Activated CD4-positive, CD25-positive, alpha-beta regulatory T cell treated with anti-CD3 and anti-CD28 coated beads, Interleukin-2, amount 50 U/mL, for 24 hours (primary cell): ENCODE measurements at places on chromosomes 16 and 17.

GRCh38 chr16:25366078-25366477, 108.4 kb upstream of the ZKSCAN2 start:
- no peak for ATAC-seq

DNA sequence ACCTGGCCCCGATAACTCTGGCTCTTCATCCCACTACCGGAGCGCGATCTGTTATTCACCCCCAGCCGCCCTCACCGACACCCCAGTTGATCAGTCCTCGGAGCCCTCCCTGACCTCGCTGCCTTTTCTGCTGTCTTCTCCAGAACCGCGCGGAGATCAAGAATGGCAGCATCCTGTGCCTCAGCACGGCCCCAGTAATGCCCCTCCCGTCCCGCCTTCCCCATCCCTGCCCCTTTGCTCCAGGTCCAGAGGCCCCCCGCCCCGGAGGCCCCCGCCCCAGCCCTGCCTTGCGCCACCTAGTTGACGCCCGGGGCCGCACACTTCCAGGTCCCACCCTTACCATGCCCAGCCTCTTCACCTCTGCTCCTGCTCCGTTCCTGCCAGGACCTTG, 872 bp downstream of the ELMO3 start:
- ATAC-seq, result no peak

DNA sequence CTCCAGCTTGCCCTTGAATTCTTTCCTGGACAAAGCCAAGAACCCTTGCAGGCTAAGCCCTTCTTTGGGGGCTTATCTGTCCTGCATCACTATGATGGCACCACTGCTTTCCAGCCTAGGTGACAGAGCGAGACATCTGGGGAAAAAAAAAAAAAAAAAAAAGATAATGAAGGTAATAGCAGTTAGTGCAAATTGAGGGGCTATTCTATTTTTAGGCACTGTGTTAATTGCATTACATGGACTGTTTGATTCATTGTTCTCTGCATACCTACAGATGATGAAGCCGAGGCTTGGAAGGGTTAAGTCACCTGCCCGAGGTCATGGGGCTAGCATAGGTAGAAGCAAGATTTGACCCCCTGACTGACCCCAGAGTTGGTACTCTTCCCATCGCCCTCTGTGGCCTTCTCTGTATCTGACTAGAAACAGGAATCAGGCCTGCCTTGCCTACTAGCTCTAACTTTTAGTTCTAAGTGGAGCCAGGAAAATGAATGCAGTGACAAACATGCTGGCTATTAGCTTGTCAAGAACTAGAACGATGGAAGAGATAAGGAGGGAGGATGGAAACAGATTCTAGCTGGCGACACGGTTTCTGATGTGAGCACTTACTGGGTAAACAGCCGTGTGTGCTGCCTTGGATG, 312.1 kb downstream of the SNX29 start:
- ATAC-seq, result no peak

DNA sequence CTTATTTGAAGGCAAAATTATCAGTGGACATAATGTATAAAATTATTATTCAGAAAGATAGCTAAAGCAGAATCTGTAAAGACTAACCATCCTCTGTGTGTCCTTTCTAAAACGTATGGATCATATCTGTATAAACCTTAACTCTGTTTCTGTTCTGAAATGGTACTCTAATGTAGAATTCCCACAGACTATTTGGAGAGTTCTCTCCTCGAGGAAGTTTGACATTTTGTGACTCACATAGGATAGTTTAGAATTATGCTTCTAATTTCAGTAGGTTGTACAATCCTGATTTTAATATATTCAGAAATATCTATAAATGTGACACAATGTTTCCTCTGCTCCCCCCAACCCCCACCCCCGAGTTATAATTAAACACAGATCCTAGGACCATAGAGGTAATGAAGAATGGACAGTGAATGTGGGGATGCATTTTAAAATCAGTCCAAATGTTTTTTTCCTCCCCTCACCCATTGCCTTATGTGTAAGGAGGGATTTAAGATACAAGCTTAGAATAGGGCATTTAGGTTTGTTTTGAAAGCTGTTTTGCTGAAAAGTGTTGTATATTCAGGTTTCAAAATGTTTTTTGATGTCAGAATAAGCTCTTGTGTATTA, 66.8 kb downstream of the BCAS3 start:
- ATAC-seq, result no peak

GRCh38 chr17:44781551-44782325, 22.9 kb downstream of the ADAM11 start:
- no peak for ATAC-seq

GRCh38 chr17:32335687-32336086, 6.3 kb downstream of the C17orf75 start:
- ATAC-seq, result no peak

DNA sequence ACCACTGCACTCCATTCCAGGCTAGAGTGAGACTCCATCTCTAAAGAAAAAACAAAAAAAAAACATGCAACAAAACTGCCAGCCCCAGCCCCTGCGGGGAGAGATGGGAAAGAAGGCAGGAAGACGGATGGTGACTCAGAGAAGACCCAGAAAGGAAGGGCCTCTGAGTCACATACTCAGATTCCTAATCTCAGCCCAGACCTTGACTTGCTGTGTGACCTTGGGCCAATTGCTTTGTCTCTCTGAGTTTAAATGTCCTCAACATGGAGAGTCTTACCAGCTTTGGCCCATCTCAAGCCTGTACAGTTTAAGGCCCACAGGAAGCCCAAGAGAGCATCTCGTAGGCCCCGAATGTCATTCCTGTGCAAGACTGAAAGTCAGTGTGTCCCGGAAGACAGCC, 86.5 kb upstream of the LHX1 start:
- ATAC-seq, result no peak

DNA sequence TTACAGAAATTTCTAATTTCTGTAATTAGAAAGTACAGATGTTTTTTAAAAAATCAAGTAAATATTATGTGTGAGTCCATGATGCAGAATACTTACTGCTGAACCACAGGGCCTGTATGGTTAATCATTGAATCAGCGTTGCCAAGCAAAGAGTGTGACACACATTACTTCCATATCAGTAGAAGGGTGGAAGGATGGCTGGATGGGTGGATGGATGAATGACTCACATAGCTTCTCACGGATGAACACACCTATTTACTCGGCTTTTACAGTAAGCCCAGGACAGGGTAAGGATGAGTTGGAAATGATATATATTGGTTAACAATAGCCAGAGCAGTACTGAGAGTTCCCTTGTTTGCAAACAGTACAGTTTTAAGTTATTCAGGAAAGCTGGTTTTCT, 495.9 kb upstream of the RBFOX1 start:
- ATAC-seq, result no peak

- no peak for ATAC-seq
Observed at GRCh38 chr17:6712058-6712853, 913 bp downstream of the SLC13A5 start.

DNA sequence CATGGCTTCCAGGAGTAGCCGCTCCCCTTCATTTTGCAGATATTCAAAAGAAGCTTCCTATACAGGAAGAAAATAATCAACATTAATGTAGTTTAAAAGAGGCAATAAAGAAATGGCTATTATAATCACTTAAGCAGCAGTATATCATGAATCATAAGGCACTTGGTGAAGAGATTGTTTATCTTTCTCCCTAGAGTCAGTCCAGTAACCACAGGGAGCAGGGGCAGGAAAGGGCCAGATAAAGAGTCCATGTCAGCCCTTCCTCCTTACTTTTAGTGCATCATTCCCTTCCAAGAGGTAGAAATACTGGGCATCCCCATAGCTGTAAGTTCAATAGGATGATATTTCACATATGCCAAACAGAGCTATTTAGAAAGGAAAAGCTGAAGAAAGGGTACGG, 184.6 kb upstream of the C17orf78 start:
- no peak for ATAC-seq

DNA sequence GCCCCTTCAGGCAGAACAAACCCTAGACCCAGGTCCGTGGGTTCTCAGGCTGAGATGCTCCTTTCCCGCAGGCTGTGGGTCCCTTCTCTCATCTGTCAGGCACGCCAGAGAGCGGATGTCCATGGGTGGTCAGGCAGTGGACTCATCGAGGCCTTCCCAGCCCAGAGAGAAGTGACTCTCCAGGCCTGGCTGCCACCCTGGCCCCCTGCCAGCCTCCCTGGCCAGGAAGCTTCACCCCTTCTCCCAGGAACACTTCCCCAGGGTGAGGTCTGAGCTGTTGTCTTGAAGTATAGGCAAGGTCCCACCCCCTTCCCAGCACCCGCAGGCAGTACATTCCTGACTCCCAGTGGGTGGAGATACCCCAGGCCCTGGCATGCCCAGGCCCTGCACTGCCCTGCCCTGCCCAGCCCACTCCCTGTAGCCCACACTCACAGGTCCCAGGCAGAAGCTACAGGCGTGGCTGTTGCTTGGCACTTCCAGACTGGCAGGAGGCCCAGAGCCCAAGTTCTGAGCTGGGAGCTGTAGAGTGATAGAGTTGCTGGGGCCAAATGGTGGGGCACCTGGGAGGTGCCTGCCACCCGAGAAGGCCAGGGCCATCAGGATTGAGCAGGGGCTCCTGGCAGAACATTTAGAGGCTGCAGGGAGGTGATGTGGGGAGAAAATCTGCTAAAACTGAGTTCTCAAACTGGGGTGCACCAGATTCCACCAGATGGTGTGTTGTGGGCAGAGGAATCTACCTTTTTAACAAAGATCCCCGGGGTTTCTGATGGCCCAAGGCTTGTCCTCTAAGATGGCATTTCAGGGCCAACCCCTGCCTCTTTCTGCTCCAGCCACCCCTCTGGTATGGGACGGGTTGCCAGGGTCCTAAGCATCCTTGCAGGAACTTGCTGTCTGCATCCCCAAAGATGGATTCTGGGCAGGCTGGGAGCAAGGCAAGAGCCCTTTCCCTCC, 6.7 kb downstream of the ITGA3 start:
- no peak for ATAC-seq

DNA sequence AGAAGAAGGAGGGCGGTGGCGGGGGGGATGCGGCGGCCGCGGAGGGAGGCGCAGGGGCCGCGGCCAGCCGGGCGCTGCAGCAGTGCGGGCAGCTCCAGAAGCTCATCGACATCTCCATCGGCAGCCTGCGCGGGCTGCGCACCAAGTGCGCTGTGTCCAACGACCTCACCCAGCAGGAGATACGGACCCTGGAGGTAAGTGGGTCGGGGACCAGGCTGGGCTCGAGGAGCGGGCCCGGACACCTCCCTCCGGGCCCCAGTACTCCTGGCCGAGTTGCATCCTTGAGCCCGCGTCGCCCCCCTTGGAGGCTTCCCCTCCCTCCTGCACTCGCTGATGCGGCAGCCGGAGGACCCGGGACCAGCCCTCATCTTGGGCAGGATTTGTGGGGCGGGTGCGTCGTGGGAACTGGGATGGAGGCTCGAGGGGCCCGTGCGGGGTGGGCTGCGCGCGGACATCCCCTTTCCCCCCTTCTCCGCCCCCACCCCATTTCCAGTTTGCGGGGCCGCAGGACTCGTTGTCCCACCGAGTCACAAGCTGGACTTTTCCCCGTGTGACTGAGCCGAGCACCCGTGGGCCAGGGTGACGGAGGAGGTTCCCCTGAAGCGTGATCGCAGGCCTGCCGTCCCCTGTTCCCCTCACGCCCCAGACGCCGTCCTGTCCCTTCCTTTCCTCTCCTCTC, 572 bp downstream of the KSR1 start:
- no peak for ATAC-seq

- ATAC-seq, result no peak
Observed at GRCh38 chr16:10168258-10168657, 14.0 kb downstream of the GRIN2A start.

DNA sequence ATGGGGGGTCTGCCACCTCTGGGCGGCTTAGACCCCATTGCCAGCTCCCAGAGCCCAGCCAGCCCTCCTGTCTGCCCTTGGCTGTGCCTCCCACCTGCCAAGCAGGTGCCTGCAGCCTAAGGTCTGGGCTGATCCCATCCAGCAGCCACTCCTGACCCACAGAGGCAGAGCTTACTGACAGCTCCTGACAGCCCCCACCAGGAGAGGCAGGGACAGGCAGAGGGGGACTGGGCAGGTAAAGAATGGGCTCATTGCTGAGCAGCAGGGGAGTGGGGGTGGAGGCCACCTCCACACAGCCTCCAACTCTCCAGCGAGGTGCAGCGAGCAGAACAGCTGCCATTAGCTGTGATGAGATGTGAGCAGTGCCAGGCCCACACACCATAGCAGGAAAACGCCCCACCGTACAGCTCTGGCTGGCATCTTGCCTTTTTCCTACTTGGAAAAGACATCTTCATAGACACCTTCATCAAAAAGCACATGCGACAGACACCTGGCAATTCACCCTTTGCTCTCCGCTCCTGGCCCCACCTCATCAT, 164.4 kb downstream of the C16orf78 start:
- ATAC-seq, result no peak

- no peak for ATAC-seq
Observed at GRCh38 chr16:88809676-88810165, 2.0 kb downstream of the APRT start.

DNA sequence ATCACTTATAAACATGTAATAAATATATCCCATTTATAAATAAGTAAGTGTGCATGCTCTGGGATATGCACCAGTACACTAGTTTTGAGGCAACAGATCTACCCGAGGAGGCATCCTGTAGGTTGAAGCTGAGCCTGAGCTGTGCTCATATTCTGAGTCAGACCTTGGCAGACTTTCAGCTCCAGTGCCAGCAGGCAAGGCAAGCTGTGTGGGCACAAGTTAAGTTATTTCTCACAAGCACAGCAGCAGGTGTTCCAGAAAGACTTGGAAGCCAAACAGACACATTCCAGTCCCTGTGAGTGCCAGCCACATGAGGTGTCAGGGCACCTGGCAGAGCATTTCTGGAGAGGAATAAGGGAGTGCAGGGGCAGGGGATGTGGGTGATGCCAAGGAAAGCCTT, 1.3 kb upstream of the CLEC19A start:
- ATAC-seq, result no peak

DNA sequence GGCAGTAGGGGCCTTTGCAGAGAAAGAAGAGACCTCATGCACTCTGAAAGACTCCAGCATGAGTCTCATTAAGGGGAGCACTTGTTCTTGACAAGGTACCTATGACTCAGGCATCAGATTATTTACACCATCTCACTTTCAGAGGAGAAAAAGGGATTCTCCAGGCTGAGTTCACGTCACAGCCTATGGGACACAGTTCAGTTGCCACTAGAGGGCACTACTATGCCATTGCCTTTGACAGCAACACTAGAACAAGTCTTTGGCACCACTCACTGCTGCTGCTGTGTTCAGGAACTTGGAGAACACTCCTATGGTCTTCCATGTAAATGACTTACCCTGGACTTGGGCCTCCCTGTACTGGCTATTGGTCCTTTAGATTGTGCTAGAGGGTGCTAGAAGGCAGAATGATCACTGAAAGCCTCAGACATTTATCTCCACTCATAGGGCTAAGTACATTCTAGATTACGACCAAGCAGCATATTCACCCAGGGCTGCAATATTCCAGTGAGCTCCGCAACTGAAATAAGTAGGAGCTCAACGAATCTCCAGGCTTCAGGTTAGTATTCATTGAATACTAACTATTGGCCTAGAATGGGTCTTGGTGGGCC, 225.1 kb upstream of the CA10 start:
- ATAC-seq, result no peak

- no peak for ATAC-seq
Observed at GRCh38 chr16:54015147-54015546, 271.4 kb downstream of the IRX3 start.

DNA sequence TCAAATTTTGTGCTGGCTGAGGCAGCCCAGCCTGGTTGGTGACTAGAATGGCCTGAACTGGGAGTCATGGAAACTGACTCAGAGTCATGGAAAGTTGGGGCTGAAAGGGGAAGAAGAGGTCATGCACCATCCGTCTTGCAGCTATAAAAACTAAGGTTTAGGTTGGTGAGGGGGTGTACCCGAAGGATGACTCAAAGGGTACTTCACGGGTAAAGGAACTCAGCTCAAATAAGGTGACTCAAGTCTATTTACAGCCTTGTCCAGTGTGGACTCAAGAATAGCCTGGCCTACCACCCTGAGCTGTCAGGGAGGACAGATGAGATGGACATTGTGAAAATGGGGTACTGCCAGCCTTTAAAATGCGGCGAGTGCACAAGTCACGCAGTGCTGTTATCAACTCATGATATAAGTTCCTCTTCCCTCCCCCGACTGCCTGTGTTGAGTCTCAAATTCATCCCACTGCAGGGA, 18.6 kb downstream of the CD300LB start:
- peak; percentile 83 for ATAC-seq
